ENCODE measurements at places on chromosomes 5 and 9.

DNA sequence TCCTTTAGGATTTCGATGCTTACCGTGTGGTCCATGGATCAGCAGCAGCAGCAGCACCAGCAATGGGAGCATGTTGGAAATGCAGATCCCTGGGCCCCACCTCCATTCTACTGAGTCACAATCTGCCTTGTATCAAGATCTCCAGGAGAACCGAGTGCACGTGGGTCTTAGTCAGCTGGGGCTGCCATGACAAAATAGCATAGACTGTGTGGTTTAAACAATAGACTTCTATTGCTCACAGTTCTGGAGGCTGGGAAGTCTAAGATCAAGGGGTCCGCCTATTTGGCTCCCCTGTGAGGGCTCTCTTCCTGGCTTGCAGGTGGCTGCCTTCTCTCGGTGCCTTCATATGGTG is 1.3 kb upstream of the PROP1 start:
- no peak for DNase-seq

- DNase-seq, result no peak
These were observed 23.4 kb upstream of the GFPT2 start for GRCh38 chr5:180376511-180376910.

GRCh38 chr9:130694205-130694604 is 625 bp downstream of the EXOSC2 start:
- no peak for DNase-seq

DNA sequence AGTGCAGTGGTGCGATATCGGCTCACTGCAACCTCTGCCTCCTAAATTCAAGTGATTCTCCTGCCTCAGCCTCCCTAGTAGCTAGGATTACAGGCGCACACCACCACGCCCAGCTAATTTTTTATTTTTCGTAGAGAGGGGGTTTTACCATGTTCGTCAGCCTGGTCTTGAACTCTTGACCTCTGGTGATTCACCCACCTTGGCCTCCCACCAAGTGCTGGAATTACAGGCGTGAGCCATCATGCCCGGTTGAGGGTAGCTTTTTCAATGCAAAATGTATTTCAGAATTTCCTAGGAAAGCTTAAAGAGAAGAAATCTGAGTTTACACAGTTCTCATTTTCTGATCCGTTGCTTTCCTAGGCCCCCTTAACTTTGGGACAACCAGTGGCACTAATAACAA is 15.7 kb downstream of the BDP1 start:
- DNase-seq, result no peak

DNA sequence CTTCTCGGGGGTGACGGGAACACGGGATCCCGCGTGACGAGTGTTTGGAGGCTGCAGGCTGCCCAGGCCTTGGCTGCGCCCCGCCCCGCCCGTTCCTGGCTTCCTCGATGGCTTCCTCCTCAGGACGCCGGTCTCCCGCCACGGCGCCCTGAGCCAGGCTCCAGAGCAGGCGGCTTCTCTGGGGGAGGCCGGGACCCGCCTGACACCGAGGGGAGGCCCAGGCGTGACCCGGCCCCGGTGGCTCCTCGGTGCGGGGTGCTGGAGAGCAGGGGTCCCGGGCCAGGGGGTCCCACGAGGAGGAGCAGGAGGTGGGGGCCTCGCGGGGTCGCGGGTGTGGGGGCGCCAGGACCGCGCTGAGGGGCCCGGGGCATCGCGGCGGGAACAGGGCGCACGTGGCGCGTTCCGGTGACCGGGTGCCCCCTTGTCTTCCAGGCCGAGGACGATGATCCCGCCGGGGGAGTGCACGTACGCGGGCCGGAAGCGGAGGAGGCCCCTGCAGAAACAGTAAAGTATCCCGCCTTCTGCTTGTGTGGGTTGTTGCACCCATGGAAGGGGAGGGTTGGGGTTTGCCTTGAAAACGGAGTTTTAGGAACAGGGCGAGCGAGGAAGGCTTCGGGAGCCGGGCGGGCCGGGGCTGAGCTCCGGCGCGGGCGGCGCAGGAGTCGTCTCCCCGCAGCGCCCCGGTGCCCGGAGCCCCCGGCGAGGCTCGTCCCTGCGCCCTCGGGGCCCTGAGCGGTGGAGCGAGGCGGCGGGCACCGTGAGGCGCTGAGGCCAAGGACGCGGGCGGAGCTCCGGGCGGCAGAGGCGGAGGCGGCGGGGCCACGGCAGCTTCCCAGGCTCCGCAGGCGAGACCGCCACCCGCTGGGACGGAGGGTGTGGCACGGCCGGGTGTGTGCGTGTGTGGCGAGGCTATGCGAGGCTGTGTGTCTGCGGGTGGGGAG is 22.2 kb downstream of the AHRR start:
- DNase-seq, result peak; percentile 74

- no peak for DNase-seq
These were observed 14.8 kb downstream of the PCDHGC5 start for GRCh38 chr5:141503681-141504080.

GRCh38 chr9:82675102-82675501 is 387.8 kb downstream of the RASEF start:
- DNase-seq, result no peak

GRCh38 chr5:36675282-36675681 is 68.9 kb downstream of the SLC1A3 start:
- DNase-seq, result no peak

- no peak for DNase-seq
These were observed 16.4 kb downstream of the ADAMTS16 start for GRCh38 chr5:5156471-5157082.

DNA sequence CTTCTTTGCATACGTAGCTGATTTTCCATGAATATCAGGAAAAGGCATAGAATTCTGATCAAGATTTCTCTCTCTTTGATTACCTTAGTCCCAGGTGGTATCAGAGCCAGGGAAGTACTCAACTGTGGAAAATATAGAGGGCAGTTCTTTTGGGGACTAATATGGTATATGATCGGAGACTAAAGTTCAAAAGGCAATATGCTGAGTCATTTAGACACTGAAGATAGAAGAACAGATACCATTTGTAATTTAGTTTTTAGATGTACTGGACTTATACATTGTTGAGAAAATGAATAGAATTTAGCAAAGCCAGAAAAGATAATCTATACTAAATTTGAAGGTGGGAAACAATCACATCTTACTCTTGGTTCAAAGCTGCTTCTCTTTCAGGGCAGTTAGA is 5.1 kb downstream of the PCDHB3 start:
- no peak for DNase-seq

All from left hindlimb (tissue), 1 donor.